ENCODE measurements at places on chromosomes 3 and 15.

DNA sequence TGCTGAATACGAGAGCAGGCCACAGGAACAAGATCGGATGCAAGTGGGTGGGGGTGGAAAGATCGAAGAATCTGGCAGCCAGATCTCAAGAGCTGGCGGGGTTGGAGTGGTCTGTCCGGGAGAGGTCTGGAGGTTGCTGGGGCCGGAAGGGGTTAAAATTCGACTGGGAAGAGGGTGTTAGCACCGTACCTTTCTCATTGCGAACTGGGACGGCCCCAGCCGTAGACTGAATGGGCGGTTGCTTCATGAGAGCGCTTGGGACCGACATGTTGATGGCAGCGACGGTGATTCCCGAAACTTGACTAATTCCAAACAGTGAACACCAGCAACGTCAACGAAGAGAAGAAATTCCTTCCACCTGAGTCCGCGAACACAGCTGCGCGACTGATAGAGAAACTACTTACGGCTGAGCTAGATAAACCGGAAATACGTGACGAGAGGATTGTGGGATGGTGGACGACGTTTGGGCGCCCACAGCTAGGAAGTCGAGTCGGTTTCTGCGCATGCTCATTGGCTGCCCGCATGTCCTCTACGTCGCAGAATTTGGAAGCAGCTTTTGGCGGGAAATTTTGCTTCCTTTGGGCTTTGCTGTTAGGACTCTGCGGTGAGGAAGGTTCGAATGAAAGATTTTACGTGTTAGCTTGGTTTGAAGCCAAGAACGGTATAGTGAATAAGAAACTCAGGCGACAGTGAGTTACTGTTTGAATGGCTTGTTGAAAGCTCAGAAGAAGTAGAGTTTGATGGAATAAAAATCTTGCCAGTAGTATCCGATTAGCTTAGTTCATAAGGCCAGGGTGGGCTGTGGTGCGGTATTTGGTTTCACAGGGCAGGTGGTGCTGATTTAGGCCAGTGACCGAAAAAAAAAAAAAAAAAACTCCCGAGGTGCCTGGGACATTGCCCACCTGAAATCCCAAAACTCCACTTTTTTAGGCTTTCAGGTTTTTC is at the start of gene MFAP1:
Gene MFAP1 (minus strand): TSS at position 389 of the 945 bp plus-strand sequence. CDS start 121 bp downstream, at position 268.
- DNase-seq, result peak; percentile 86

DNA sequence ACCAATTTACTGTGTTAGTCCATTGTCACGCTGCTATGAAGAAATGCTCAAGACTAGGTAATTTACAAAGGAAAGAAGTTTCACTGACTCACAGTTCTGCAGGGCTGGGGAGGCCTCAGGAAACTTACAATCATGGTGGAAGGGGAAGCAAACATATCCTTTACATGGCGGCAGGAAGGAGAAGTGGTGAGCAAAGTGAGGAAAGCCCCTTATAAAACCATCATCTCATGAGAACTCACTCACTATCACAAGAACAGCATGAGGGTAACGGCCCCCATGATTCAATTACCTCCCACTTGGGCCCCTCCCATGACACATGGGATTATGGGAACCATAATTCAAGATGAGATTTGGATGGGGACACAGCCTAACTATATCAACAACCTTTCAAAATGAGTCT is 20.2 kb downstream of the USF3 start:
- DNase-seq, result no peak

DNA sequence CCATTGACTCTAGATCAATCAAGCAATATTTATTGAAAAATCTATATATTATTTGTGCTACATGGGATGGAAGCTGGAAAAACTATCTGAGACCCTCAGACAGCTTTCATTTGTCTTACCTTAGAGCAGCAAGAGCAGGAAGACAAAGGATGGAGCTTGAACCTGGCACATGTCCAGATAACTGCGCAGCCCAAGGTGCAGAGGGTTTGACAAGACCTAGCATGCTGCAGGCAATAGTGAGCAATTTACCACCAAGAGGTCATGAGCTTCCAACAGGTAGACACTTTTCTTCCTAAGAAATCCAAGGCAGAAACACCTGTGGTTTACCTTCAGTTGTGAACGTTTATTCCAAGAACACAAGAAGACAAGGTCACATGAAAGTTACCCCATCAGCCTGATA is 214.7 kb upstream of the NECTIN3 start:
- DNase-seq, result no peak

GRCh38 chr3:49791571-49791970 is 5.2 kb upstream of the IP6K1 start:
- no peak for DNase-seq

DNA sequence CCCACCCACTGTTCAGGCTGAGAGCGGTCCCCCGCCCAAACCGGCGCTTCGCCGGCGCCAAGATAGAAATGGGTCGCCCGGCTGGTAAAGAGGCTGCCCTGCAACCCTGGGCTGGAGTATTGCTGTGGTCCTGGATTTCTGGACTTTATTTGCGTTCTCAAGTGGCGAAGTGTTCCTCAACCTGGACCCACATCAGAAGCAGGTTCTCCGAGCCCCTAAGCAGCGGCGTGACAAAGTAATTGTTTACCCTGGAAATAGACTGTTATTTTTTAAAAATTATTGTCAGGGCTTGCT is 481 bp upstream of the DYNC1LI1 start:
- DNase-seq, result no peak

DNA sequence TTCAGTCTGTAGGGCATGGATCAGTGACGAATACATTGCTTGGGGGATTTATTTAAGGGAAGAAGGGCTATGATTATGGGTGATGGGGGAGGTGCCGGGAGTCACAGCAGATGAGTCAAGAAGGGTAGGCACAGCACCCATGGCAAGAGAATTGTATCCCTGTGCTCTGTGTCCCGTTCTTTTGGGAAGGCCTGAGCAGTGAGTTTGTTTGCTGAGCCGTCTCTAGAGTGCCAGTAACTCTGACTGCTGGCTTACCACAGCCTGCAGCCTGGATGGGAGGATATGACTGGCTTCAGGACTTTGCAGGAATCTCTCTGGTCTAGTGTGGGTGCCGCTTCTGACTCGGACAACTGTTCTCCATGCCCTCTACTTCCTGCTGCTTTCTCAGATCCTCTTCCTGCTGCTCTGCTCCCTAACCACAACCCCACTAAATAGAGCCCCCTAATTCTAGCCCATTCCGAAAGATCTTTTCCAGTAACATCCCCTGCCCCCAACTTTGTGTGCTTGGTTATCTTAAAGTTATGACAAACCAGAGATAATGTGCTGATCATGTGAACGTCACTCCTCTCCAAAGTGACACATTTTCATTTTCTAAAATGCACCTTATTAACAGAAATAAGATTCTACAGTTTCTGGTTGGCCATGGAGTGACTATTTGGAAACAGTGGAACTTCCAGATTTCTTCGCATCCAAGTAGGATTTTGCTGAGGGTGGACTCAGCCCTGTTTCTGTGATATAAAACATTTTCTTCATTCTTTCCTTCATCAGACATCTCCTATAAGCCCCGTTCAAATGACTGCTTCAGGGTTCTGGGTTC is 239.0 kb downstream of the SLCO3A1 start:
- no peak for DNase-seq

- no peak for DNase-seq
Measured at GRCh38 chr15:59203657-59204056, 3.0 kb upstream of the LDHAL6B start.

DNA sequence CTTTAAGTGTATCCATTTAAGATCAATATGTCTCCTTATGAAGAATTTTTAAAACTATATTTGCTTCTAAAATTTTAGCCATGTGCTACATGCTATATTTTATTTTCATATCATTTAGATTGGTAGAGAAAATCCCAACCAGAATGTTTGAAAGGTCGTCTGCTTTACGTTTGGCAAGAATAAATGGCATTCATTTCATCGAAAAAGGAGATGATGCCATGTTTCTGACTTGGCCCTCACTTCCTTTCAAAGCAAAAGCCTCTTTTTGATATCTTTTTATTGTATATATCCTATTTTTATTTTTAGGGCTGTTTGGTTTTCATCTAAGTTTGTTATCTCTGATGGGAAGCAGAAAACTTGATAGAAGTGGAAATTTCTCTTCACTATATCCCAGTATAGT is 176.2 kb downstream of the PLCL2 start:
- DNase-seq, result no peak

DNA sequence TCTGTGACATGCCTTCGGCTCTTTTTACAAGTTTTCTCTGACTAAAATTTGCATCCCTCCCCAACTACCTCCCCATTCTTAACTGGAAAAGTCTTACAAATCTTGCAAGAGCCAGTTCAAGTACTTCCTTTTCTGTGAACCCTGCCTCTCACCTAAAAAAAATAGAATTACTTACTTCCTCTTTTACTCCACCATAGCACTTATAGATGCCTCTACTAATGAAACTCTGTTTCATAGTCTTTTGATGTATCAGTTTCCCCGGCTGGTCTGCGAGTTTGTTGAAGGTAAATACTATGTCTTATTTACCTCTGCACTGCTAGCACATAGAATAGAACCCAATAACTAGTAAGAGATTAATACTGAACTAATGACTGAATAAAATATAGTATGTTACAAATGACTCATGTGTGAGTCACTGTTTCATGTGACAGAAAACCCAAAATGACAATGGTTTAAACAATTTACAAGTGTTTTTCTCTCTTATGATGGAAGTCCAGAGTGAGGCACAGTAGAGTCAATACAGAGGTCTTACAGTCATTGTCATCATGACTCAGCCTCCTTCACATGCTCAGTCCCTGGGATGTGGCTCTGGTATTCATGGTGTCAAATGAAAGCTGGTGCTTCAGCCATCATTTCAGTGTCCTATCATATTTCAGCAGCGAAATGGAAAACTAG is 393.5 kb downstream of the RSL24D1 start:
- no peak for DNase-seq

DNA sequence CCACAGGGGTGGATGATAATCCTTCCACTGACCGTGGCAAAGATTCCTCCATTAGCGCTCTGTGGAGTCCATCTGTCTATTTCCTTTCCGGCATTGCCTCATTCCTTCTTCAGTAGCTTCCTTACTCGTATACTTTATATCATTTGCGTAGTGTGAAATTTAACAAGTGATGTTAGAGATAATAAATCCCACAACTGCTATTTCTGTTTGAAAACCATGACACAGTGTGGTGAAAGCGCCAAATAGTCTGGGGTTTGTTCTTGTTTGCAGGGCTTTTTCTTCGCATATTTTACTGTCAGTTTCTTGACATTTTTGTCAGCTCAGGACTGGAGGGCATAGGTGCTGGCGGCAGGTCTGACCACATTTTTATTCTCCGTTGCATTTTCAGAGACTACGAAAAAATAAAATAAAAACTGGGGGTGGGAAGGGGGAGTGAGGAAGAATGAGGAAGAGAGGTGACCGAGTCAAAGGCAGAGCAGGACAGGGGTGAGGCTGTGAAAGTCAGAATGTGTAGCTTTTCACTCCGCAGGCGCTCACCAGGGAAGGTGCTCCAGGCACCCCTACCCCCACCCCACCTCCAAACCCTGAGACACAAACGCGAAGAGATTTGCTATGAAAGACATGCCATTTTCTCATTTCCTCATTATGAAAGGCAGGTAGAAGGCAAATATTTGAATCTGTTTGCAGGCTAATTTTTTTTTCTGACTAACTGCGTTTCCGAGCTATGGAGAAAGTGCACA is 965.0 kb downstream of the MCTP2 start:
- DNase-seq, result no peak

DNA sequence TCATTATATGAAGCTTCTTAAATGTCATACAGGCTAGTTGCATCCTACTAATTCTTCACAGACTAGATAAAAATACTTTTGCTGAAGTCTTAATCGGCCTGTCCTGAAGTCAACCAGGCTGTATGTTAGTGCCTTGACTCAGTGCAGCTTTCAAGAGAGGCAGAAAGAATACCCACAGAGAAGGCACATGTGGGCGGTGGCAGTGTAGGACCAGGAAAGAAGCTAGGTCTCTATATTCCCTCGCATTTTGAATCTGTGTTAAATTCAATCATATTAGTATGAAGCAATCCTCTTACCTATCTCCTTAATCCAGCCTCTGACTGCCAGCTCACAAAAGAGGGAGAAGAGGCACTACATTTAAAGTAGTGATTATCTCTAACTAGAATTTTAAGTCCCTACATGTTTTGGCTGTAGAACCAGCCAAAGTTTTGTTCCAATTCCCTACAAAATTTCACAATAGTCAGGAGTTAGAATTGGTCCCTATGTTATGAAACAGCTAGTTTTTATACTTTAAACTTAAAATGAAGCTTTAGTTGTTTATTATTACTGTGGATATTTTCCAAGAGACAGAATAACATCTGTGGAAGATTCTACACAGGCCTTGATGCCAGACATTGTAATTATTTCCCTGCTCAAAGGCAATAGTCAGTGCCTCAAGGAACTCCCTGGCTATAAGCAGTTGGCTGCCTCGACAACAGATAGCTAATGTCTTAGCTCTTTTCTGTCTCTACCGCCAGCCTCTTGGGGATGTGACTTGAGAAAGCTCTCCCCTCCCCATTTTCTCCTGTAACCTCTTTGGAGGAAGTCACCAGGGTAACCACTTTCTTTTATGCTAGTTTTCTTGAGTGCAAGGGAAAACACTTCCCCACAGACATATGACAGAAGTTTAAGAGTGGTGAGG is 31.9 kb downstream of the CRTC3 start:
- DNase-seq, result no peak

DNA sequence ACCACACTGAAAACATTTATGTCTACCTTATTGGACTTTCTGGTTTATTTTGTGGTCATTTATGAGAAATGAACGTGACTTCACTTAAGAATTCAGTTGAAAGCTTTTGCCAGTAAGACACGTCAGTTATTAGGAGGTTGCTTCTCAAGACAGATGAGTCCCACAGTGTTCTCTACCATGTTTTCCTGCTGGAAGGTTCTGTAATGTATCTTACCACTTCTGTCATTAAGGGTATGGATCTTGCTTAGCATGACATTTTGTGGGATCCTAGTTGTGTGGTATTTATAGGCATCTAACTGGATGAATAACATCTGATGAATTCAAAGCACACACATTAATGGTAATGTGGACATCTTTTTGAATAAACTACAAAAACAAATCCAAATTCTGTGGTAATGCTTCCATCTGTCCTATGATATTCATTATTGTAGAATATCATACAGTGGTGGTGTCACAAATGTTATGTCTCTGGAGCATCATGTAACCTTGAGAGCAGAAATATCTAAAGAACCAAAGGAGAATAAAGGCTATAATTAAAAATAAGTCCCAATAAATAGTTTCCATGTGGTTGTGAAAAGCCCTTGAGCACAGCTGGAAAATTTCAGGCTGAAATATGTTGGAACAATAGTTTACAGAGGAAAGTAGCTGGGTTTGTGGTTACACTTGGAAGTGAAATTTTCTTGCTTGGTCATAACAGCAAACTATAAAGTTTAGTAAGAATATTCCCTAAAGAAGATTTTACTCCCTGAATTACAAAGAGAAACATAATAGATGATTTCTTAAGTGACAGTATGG is 61.5 kb downstream of the C3orf38 start:
- DNase-seq, result no peak

DNA sequence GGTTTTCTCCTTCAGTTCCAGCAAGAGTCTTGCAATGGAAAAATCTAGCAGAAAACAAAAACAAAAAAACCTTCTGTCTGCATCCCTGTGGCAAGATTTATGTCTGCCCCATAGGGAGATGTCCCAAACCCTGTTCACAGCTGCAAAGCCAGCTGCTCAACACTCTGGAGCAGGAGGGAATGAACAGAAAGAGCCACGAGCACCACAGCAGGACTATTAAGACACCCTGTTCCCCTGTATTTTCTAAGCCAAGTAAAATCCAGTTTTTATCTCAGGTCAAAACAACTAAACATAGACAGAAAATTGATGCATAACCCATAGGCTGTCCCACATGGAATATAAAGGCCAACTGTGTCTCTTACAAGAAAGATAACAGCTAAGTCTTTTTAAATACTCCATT is 357.9 kb downstream of the LSAMP start:
- no peak for DNase-seq

All from stimulated activated CD4-positive, alpha-beta T cell treated with anti-CD3 and anti-CD28 coated beads, Interleukin-1b, Interleukin-23, amount 100 ng/mL, for 24 hours (primary cell).